Psoas muscle (tissue), 8 donors: ENCODE measurements at places on chromosomes 1 and 21. TPM values are rescaled to one million over a fixed set of nuclear protein-coding genes. Genes with fewer than 3 reads are reported as not detected.

DNA sequence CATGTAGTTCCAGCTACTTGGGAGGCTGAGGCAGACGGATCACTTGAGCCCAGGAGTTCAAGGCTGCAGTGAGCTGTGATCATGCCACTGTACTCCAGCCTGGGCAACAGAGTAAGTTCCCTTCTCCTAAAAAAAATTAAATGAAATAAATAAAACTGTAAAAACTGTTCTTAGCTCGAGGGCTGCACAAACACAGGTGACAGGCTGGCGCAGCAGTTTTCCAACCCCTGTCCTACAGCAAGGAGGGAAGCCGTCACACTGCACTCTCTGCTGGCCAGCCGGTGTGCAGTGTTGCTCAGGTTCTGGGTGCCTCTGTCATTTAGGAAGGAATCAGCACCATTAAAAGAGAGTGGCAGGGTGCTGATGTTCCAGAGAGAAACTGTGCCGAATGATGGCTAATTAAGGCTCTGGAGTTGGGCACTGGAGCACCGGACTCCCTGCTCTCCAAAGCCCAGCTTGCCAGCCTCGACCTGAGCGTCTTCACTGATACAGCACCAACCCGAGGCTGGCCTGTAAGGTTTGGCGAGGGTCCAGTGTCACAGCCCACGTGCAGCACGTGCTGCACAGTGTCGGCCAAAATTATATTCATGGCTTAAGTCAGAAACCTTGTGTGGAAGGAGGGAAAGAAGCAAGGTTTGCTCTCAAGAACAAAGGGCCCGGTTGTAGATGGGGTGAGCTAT is 26.4 kb upstream of the KCNAB2 start:
- H3K36me3 ChIP-seq: no peaks in the 10 kb centered on the region
- H3K27me3 ChIP-seq: no peaks in the 10 kb centered on the region

The SV2A gene
- 0.14 TPM for polyA plus RNA-seq

The DCDC2B gene
- polyA plus RNA-seq: 0.04 TPM

The MOV10 gene
- 6.4 TPM for polyA plus RNA-seq
